ENCODE measurements at places on chromosomes 11 and 22.

GRCh38 chr11:128420265-128420664, 167.1 kb downstream of the ETS1 start:
- DNase-seq: no peak

DNA sequence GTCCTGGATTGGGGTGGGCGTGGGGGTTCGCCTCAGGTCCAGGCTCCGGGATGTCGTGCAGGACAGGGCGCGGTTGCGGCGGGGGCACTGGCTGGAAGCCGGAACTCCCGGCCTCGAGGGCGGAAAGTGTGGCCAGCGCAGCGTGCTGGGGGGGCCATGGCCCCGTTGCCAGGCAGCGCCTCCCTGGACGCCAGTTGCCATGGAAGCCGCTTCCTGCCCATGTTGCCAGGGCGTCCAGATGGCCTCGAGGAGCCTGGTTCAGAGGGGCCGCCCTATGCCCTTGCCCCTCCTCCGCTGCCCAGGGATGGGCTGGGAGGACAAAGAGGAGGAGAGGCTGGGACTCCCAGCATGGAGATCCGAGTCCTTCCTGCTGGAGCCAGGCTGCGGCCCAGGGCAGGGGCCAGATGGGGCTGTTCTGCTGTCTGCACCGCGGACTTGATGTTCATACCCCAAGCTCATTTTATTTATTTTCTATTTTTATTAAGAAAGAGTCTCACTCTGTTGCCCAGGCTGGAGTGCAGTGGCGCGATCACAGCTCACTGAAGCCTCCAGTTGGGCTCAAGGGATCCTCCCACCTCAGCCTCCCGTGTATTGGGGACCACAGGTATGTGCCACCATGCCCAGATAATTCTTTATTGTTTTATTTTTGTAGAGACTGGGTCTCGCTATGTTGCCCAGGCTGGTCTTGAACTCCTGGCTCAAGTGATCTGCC, 4.6 kb upstream of the CCDC188 start:
- peak; percentile 90 for DNase-seq

- DNase-seq: no peak
Measured at GRCh38 chr11:76768088-76768908, 14.9 kb upstream of the TSKU start.

DNA sequence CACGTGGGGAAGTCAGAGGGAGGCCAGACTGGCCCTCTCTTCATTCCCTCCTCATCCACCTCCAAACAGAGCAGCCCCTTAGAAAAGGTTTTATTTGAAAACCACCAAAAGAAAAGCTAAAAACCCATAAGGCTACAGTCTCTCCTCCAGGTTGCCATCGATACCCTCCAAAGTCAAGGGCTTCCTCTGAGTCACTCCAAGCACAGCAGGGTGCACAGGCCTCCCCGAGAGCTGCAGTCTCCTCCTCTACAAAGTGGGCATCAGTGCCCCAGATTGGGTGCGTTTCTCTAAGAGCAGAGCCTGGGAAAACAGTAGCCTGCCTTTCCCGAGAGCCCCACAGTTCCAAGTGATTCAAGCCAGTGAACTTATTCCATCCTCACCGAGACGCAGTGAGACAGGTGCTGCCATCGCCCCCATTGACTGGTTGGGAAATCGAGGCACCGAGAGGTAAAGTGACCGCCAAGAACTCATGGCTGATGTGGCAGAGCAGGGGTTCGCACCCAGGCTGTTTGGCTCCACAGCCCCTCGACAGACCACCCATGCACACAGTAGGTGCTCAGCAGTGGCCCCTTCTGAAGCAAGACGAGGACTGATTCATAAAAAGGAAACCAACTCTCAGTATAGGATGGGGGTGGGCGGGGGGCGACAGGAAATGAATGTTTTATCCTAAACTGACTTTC, 91.7 kb upstream of the SHISAL1 start:
- DNase-seq: no peak

DNA sequence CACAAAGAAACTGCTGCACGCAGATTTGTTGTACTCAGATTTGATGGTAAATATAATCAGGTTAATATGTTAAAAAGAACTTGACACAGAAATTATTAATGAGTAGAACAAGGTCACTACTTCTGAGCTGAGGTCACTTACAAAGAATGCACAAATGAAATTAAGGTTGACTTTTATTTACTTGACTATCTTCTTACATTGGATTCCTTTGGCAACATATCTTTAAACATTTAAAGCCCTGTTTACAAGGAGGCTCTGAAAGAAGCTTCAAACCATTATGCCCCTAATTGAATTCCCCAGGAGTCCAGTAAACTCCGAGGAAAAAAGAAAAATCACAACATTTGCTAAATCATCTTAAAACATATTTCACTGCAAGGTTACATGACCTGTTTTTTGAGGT, 245.5 kb downstream of the SOX6 start:
- DNase-seq: no peak

- no peak for DNase-seq
Measured at GRCh38 chr11:73852049-73852448, 24.6 kb downstream of the COA4 start.

GRCh38 chr11:15882876-15883454, 473.4 kb downstream of the SOX6 start:
- no peak for DNase-seq

- DNase-seq: peak; percentile 68
Measured at GRCh38 chr22:30694171-30694639, 469 bp upstream of the OSBP2 start.

DNA sequence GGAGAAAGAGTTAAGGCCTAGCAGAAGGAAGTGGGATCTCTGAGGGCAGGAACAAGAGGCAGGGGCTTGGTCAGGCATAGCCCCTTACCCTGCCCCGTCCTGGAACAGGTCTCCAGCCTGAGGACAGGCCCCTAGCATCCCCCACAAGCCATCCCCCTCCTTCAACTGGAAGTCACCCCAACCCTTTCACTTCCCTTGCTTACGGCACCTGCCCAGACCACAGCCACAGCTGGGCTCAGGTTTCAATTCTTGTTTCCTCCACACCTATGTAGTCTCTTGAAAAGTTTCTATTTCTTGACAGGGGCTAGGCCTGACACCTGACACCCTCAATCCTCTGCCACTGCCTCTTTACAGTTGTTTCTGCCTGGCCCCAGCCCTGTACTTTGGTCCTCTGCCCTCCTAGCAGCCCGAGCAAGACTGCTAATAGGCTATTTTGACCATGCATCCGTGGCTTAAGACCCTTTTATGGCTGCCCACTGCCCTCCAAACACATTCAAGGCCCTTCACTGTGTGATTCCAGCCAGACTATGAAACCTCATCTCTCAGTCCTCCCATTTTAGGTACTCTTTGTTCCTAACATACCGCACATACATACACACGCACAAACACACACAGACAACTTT, 10.9 kb upstream of the FCHSD2 start:
- no peak for DNase-seq

DNA sequence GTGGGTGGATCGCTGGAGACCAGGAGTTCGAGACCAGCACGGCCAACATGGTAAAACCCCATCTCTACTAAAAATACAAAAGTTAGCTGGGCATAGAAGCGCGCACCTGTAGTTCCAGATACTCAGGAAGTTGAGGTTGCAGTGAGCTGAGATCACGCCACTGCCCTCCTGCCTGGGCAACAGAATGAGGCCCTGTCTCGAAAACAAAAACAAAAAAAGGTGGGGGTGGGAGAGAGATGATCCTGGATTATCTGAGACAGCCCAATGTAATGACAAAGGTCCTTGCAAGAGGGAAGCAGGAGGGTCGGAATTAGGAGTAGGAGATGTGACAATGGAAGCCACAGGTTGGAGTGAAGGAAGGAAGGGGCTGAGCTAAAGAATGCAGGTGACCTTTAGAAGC, 87.6 kb upstream of the APOA1 start:
- no peak for DNase-seq

DNA sequence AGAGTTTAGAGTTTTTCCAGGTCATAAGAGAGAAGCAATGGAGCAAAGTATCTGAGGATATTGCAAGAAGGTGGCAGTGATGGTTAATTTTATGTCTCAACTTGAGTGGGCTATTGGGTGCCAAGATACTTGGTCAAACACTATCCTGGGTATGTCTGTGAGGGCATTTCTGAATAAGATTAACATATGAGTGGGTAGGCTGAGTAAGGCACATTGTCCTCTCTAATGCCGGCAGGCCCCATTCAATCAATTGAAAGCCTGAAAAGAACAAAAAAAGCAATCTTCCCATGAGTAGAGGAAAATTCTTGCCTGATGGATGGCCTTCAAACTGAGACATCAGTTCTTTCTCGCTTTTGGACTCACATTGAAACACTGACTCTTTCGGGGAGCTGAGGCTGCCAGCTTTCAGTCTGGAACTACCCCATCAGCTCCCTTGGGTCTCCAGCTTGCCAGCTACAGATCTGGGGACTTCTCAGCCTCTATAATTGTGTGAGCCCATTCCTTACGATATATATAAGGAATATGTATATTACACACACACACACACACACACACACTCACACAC, 228.8 kb downstream of the BUD13 start:
- DNase-seq: no peak

GRCh38 chr11:47179655-47179991, 2.9 kb upstream of the ARFGAP2 start:
- no peak for DNase-seq

DNA sequence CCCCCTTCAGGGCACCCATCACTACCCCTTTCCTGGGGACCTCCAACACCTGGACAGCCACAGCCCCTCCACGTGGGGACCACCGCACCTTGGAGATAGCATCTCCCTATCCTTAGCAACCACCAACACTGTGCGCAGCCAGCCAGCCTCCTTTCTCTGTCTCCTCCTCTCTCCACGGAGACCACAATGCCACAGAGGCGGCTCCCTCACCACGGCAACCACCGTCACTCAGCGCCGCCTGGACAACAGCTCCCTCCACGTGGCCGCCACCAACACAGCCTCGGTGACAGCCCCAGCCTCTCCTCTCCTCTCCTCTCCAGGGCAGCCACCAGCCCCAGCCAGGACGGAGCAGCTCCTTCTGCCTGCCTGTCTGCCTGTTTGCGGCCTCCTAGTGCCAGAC, 10.5 kb downstream of the ELFN2 start:
- no peak for DNase-seq

DNA sequence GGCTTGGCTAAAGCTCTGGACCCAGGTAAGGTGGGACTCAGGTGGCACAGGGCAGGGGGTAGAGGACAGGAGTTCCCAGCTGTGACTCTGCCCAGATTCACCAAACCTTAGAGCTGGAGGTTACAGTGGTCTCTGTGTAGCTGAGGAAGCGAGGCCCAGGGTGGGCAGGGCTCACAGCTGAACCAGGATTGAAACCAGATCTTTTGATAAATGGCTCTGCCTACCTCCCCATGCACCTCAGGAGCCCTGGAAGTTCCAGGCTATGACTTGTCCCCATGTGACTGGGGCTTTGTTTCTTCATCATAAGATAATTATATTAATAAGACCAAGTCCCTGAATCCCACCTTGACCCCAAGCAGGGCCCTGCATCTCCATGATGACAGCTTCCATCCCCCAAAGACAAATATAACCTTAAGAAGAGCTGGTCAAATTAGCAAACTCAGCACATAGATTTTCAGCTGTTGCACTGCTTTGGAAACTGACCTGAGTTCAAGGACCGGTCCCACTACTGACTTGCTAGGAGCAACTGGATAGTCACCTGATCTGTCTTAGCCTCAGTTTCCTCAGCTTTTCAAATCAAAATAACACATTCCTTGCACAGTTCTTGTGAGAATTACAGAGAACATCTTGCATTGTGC, 21.3 kb upstream of the TSKU start:
- no peak for DNase-seq

DNA sequence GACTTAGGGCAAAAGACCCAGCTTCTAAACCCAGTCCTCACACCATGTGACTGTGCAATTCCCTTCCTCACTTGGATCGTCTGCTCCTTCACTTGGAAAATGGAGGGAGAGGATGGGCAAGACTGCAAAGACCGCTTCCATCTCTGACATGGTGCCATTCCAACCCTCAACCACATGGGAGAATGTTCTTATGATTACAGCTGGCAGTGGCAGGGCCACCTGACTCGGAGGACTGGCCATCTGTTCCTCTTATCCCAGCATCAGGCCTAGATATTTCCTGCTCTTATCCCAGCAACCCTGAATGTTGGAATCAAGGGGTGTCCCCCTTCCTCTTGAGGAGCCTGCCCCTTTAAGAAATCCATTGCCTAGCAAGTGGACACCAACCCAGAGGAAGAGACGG, 15.4 kb downstream of the DSCAML1 start:
- no peak for DNase-seq

DNA sequence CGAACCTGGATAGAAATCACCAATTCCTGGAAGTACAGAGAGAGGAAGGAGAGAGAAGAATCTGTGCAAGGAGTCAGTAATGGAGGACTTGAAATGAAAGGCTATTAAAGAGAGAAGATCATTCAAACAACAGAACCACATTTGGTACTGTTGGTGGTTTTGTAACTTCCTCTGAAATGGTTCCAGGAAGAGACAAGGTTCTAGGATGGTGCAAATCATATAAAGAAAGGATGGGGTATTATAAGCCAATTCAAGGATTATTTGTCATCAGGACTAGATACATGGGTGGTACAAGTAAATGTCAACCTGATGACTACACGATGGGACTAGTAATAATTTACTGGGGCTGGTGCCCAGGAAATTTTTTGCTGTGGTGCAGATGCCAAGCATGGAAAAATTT, 28.9 kb upstream of the TMA7B start:
- no peak for DNase-seq

GRCh38 chr11:102446606-102447005, 6.0 kb downstream of the TMEM123 start:
- DNase-seq: no peak

DNA sequence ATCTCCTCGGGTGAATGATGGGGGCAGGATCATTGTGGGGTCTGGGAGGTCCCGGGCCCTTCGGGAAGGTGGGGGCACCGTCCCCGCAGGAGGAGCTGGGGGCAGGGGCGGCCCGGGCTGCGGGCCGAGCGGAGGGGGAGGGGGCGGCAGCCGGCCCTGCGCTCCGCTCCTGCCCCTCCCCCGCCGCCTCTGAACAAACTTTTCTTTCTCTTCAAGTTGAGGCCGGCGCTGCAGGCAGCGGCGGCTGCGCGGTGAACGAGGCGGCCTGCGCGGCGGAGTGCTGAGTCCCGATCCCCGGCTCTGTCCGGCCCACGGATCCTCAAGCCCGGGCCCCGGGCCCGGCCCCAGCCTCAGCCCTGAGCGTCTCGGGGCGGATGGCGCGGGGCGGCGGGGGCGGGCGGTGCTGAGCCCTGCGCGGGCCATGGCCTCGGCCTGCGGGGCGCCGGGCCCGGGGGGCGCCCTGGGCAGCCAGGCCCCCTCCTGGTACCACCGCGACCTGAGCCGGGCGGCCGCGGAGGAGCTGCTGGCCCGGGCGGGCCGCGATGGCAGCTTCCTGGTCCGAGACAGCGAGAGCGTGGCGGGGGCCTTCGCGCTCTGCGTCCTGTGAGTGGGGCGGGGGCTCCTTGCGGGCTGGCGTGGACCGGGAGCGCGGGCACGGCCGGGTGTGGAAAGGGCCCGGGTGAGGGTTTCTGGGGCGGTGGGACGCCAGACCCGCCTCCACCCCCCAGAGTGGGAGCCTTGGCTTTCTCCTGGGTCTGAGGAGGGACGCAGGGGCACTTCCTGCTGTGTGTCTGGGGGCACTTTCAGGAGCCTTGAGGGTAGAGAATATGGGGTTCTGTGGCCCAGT, at the start of gene INPPL1:
Gene INPPL1, plus strand, starts transcription at position 204 of the 847 bp plus-strand sequence. Its CDS starts 218 bp downstream, at position 422.
- no peak for DNase-seq

- no peak for DNase-seq
Measured at GRCh38 chr22:25791556-25791955, 49.6 kb downstream of the MYO18B start.

GRCh38 chr22:19180740-19181410, 2.3 kb upstream of the SLC25A1 start:
- no peak for DNase-seq

- DNase-seq: no peak
Measured at GRCh38 chr22:29563652-29564460, 10.3 kb upstream of the THOC5 start.

GRCh38 chr11:95149651-95150364, 60.2 kb downstream of the ENDOD1 start:
- DNase-seq: peak; percentile 49
